ENCODE measurements at places on chromosomes 1 and 21. TPM values are rescaled to one million over a fixed set of nuclear protein-coding genes. Genes with fewer than 3 reads are reported as not detected.

GRCh38 chr1:221886743-221887414, 145.0 kb upstream of the DUSP10 start:
- no peaks in the 10 kb centered on the region for H3K27me3 ChIP-seq
- peak; percentile 88 for DNase-seq
- no peaks in the 10 kb centered on the region for H3K36me3 ChIP-seq
- H3K4me1 ChIP-seq, result peaks cover 16% of the 10 kb centered on the region
- H3K27ac ChIP-seq, result peak overlapping the region; percentile 34

DNA sequence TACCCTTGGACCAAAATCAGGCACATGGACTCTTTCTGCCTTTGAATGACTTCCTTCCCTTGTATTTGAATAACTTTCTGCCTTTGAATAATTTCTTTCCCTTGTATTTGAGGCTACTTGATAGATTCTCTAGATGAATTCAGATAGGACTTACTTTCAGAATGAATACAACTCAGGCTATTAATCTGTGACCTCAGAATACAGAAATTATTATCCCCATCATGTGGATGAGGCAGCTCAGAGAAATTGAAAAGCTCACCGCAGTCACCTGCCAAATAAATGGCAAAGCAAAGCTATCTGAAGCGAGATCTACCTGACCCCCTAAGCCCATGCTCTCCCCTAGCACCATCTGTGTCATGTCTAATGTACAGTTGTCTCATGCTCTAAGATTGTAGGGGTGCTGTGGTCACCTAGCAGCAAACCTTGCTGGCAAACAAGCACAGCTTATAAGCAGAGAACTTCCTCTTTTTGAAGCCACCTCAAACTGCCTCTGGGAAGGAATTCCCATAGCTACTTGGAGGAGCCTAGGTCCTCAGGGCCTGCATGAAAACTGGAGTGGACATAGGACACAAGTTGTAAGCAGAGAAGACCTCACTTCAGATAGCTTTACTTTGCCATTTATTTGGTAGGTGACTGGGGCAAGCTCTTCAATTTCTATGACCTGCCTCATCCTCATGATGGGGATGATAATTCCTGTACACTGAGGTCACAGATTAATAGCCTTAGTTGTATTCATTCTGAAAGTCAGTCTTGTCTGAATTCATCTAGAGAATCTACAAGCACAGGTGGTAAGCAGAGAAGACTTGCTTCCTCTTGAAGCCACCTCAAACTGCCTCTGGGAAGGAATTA, 66.1 kb downstream of the FASLG start:
- H3K36me3 ChIP-seq, result no peaks in the 10 kb centered on the region
- H3K4me3 ChIP-seq, result no peak overlapping the region
- no peaks in the 10 kb centered on the region for H3K27me3 ChIP-seq
- DNase-seq, result no peak
- no peaks in the 10 kb centered on the region for H3K4me1 ChIP-seq
- H3K27ac ChIP-seq, result no peak overlapping the region

DNA sequence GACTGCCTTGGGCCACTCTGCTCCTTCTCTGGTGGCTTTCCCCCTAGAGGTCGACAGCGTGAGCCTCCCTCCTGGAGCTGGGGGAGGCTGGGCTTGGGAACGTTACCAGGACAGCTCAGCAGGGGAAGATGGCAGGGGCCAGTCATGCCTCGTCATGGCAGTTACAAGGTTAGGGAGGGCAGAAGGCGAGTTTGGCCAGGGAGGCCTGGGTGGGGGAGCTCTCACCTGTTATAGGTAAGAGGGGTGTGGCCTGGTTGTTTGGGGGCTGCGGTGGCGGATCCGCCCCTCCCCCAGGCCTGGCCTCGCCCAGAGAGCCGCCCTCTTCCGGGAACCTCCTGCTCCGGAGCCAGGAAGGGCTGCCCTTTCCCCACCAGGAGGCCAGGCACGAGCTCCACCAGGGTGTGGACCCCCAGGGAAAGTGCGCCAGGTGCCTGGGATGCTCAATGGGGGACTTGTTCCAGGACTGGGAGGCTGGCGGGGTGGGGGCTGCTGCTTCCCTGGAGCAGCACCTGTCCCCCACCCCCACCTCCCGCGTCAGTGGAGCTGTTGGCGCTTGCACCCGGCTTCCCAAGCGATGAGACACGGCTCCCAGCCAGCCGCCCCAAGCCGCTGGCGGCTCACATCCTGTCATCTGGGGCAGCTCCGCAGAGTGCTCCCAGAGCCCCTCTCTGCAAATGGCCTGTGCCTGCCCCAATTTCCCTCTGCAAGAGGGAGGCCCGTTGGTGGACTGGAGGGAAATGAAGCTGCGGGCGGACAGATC, 23.6 kb upstream of the PKP1 start:
- peaks cover 7% of the 10 kb centered on the region for H3K4me1 ChIP-seq
- DNase-seq, result peak; percentile 46
- no peaks in the 10 kb centered on the region for H3K36me3 ChIP-seq
- H3K27ac ChIP-seq, result no peak overlapping the region
- H3K27me3 ChIP-seq, result peaks cover 2% of the 10 kb centered on the region
- H3K4me3 ChIP-seq, result no peak overlapping the region

DNA sequence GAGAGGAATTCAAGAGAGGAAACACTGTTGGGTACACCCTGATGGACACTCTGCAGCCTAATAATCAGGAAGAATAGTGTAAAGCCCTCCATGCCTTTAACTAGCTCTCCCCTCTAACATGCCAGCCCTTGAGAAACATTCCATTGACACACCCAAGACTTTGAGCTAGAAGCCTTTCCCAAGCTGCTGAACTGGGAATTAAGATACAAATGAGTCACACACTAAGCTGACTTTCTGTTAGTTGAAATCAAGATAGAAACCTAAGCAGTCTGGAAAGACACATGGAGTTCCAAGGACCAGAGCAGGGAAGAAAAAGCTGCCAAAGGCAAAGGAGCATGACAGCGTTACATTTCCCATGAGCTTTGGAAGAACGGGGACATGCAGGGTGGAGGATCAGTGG, 380.8 kb downstream of the NPHP4 start:
- H3K4me1 ChIP-seq, result no peaks in the 10 kb centered on the region
- no peaks in the 10 kb centered on the region for H3K36me3 ChIP-seq
- no peak for DNase-seq
- H3K27ac ChIP-seq, result no peak overlapping the region

GRCh38 chr1:155226188-155226909, 17.9 kb downstream of the MTX1 start:
- peaks cover 46% of the 10 kb centered on the region for H3K4me1 ChIP-seq
- no peaks in the 10 kb centered on the region for H3K27me3 ChIP-seq
- H3K36me3 ChIP-seq, result peaks cover 3% of the 10 kb centered on the region
- peak overlapping the region; percentile 73 for H3K27ac ChIP-seq
- DNase-seq, result peak; percentile 94

GRCh38 chr1:154178013-154178412, 13.9 kb downstream of the TPM3 start:
- H3K36me3 ChIP-seq, result peaks cover 92% of the 10 kb centered on the region
- H3K27ac ChIP-seq, result no peak overlapping the region
- peaks cover 10% of the 10 kb centered on the region for H3K4me1 ChIP-seq
- DNase-seq, result no peak
- no peak overlapping the region for H3K4me3 ChIP-seq

- DNase-seq, result no peak
- no peaks in the 10 kb centered on the region for H3K36me3 ChIP-seq
- H3K27ac ChIP-seq, result no peak overlapping the region
Observed at GRCh38 chr1:81021134-81021533, 779.6 kb upstream of the ADGRL2 start.

DNA sequence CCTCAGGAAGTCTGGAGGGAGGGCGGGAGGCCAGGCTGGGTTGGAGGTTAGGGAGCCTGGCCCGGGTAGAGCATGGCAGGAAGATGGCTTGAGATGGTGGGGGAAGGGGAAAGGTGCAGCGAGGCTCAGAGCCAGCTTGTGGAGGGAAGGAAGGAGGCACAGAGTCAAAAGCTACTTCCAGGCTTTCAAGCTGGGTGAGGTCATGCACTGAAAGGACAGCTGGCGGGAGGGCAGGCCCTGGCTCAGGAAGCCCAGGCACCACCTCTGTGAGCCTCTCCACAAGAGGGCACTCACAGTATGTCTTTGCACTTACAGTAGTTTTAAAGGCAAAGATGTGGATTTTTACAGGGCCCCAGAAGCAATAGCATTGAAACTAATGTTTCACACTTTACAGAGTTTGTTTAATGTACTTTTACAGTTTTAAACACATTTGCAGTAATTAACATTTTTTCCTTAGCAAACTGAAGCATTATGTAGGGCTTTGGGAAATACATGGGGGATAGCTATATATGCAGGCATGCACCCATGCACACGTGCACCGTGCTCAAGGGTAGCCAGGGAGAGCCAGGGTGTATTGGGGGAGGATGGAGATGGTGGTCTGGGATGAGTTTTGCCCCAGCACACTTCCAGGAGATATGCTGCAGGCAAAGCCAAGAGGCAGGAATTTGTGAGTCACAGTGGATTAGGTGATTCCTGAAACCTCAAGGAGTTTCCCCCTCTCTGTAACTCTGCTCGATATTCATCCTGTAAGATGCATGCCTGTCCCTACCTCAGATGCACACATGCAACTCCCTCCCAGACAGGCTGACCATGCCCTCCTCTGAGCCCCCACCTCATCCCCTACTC, 6.1 kb upstream of the ADAM15 start:
- peak; percentile 82 for DNase-seq
- H3K4me1 ChIP-seq, result peaks cover 20% of the 10 kb centered on the region
- no peak overlapping the region for H3K4me3 ChIP-seq
- H3K27me3 ChIP-seq, result no peaks in the 10 kb centered on the region
- no peak overlapping the region for H3K27ac ChIP-seq

- H3K27me3 ChIP-seq, result peaks cover 45% of the 10 kb centered on the region
- DNase-seq, result no peak
- H3K4me3 ChIP-seq, result no peak overlapping the region
- no peaks in the 10 kb centered on the region for H3K36me3 ChIP-seq
Observed at GRCh38 chr1:10734962-10735544, 61.4 kb downstream of the CASZ1 start.

GRCh38 chr1:236524895-236525184, 1.1 kb downstream of the LGALS8 start:
- no peaks in the 10 kb centered on the region for H3K27me3 ChIP-seq
- peak overlapping the region; percentile 71 for H3K4me3 ChIP-seq
- H3K4me1 ChIP-seq, result peaks cover 13% of the 10 kb centered on the region
- DNase-seq, result no peak

GRCh38 chr1:204509186-204509635, 7.0 kb upstream of the MDM4 start:
- H3K27ac ChIP-seq, result no peak overlapping the region
- H3K27me3 ChIP-seq, result no peaks in the 10 kb centered on the region
- H3K36me3 ChIP-seq, result no peaks in the 10 kb centered on the region
- no peak overlapping the region for H3K4me3 ChIP-seq

- no peaks in the 10 kb centered on the region for H3K4me1 ChIP-seq
- DNase-seq, result no peak
- H3K36me3 ChIP-seq, result no peaks in the 10 kb centered on the region
- no peak overlapping the region for H3K4me3 ChIP-seq
- no peaks in the 10 kb centered on the region for H3K27me3 ChIP-seq
- no peak overlapping the region for H3K27ac ChIP-seq
Observed at GRCh38 chr1:189859385-189859977, 618.2 kb downstream of the BRINP3 start.

DNA sequence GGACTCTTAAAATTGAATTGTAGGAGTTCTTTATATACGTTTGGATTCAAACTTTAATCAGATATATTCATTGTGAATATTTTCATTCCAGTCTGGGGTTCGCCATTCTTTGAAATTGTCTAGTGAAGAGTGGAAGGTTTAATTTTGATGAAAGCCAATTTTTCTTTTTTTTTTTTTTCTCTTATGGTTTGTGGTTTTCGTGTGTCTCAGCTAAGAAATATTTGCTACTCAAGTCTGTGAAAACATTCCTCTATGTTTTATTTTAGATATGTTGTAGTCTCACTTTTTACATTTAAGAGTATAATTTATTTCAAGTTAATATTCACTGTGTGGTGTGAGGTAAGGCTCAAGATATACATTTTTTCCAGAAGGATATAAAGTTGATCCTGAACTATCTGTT, 220.5 kb downstream of the KCNT2 start:
- no peak for DNase-seq
- H3K4me3 ChIP-seq, result no peak overlapping the region
- no peaks in the 10 kb centered on the region for H3K27me3 ChIP-seq
- H3K36me3 ChIP-seq, result no peaks in the 10 kb centered on the region
- no peaks in the 10 kb centered on the region for H3K4me1 ChIP-seq

GRCh38 chr21:36804874-36805611, 106.1 kb downstream of the SIM2 start:
- no peak for DNase-seq
- H3K27ac ChIP-seq, result no peak overlapping the region
- H3K27me3 ChIP-seq, result no peaks in the 10 kb centered on the region
- H3K4me3 ChIP-seq, result no peak overlapping the region

- H3K4me3 ChIP-seq, result no peak overlapping the region
- DNase-seq, result no peak
- H3K36me3 ChIP-seq, result peaks cover 17% of the 10 kb centered on the region
- no peak overlapping the region for H3K27ac ChIP-seq
Observed at GRCh38 chr1:53277326-53277725, 39.0 kb upstream of the MAGOH start.

DNA sequence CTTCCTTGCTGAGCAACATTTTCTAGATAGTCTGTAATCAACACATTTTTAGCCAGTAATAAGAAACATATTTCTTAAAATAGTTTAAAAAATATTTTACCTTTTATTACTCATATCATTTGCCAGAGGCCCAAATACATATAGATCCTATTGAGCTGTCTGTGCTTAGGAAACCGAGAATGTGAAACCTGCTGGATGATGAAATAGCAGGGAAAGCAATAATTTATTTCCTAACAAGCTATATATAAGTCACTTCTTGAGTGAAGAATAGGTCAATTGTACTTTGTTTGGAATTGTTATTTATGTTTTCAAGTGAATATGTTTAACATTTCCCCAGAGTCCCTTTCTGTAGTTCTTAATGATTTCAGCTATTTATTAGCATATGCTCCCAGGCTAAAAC, 339.9 kb upstream of the TMPRSS15 start:
- no peak overlapping the region for H3K4me3 ChIP-seq
- DNase-seq, result no peak
- H3K36me3 ChIP-seq, result no peaks in the 10 kb centered on the region
- H3K27ac ChIP-seq, result no peak overlapping the region

- no peaks in the 10 kb centered on the region for H3K4me1 ChIP-seq
- no peak overlapping the region for H3K27ac ChIP-seq
- no peak overlapping the region for H3K4me3 ChIP-seq
- no peaks in the 10 kb centered on the region for H3K27me3 ChIP-seq
Observed at GRCh38 chr21:25507522-25507921, 99.8 kb downstream of the MRPL39 start.

The MSTO1 gene
- total RNA-seq, result 15.5 TPM

The ZYG11A gene
- total RNA-seq, result 2.1 TPM

The C1orf210 gene
- not detected for total RNA-seq

The CNR2 gene
- not detected for total RNA-seq

The CAPN8 gene
- not detected for total RNA-seq

The HUNK gene
- 13.6 TPM for total RNA-seq

The FCRL1 gene
- total RNA-seq, result not detected

The NBPF6 gene
- not detected for total RNA-seq

The MRAP gene
- not detected for total RNA-seq

The CAPZB gene
- total RNA-seq, result 225 TPM

The TTC24 gene
- total RNA-seq, result not detected

The RORC gene
- not detected for total RNA-seq
